ENCODE measurements at places on chromosomes 11 and 22.

DNA sequence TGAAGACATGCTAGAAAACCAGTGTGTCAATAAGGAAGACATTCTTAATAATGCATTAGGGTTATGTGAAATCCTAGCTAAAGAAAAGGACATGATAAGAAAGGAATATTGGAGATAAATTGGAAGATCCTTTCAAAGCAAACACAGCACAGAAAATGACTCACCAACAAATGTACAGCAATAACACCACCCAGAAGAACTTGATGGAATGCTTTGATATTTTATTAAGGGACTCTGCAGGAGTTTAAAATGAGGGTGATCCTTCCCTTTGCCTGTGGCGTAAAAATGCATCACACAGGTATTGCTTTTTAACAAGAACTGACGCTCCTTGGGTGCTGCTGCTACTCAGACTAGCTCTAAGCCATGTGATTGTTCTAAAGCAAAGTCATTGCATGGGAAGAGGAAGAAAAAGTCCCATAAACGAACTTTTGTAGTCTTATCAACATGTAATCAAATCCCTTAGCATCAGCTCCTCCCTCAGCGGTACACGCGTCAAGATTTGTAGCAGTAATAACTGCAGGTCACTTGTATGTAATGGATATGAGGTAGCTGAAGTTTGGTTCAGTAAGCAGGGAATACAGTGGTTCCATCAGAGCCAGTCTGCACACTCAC is 48.4 kb upstream of the EED start:
- DNase-seq = no peak

- DNase-seq = no peak
These were observed 73.7 kb downstream of the PRCP start for GRCh38 chr11:82826526-82826925.

GRCh38 chr11:70397336-70397982 is 870 bp upstream of the CTTN start:
- no peak for DNase-seq

DNA sequence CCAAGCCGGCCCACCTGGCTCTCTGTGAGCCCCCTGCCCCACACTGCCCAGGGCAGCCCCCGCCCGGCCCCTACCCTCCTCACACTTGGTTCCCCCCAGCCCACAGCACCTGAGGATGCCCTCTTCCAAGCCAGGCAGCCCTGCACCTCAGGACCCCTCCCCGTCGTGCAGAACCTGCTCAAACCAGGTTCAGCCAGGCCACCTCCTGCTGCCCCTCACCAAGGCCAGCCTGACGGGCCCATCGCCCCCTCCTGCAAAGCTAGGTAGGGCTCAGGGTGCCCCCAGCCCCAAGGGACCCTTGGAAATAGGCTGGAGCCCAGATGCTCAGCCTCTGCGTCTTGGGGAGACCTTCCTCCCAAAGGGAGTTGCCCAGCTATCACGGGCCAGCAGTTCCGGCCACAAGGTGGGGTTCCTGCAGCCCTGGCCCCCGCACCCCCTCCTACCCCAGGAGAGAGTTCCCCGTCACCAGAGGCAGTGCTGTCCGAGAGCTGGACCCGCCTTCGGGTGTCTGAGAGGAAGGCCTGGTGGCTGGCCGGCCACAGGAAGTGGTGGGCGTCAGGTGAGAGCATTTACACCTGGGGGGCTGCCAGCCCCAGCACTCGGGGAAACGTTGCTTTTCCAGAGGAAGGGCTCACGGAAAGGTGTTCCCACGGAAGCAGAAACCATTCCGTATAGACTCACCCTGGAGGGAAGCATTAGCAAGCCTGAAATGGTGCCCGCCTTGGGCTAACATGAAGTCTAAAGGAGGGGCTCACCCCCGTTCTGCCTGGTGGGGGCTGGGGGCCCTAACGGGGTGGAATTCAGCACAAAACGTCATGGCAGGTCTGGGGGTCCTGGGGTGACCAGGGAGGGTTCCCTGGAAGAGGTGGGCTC is 3.2 kb upstream of the SYT8 start:
- no peak for DNase-seq

GRCh38 chr22:27636716-27637508 is 164.6 kb downstream of the MN1 start:
- DNase-seq = no peak

- DNase-seq = peak; percentile 31
These were observed 442 bp downstream of the COPB1 start for GRCh38 chr11:14499178-14499559.

GRCh38 chr11:103079833-103080232 is 12.1 kb downstream of the DCUN1D5 start:
- no peak for DNase-seq

GRCh38 chr11:82105331-82105998 is 628.2 kb downstream of the FAM181B start:
- no peak for DNase-seq

GRCh38 chr11:66787934-66788758 is 55.1 kb upstream of the RCE1 start:
- no peak for DNase-seq

- no peak for DNase-seq
These were observed 34.0 kb downstream of the PARVG start for GRCh38 chr22:44214764-44215163.

- peak; percentile 27 for DNase-seq
These were observed 1.5 kb downstream of the DBX1 start for GRCh38 chr11:20158597-20159257.

GRCh38 chr22:36330655-36331305 is 57.0 kb downstream of the MYH9 start:
- DNase-seq = no peak

- no peak for DNase-seq
These were observed 339.7 kb downstream of the BRD1 start for GRCh38 chr22:49487950-49488349.

DNA sequence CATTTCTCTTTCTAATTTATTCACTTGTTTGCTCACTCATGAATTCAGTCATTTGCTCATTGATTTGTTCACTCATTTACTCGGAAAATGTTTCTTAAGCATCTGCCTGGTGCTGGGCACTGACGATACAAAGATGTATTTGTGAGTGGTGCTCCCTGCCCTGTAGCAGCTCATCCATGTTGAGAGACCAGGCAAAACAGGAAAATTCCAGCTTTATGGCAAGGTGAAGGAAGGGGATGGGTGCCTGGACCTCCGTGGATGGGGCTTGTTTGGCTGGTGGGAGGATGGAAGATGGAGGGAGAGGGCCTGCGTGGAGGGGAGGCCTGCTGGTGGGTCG is 53.1 kb downstream of the TBC1D22A start:
- DNase-seq = no peak

- no peak for DNase-seq
These were observed at the start of gene CCDC116 for GRCh38 chr22:21632237-21632895. Gene CCDC116 (plus strand): TSS chr22:21632760. CDS start chr22:21633182, 422 bp downstream.

GRCh38 chr11:72752088-72752914 is at the start of gene ARAP1:
Gene ARAP1 (minus strand): TSS chr11:72752408. CDS start chr11:72727128, 25,280 bp downstream.
- DNase-seq = peak; percentile 81

GRCh38 chr11:119545978-119546915 is 123.3 kb upstream of the THY1 start:
- DNase-seq = no peak

- no peak for DNase-seq
These were observed 340.7 kb downstream of the MIAT start for GRCh38 chr22:26998129-26998528.

GRCh38 chr22:28914201-28914600 is 30.8 kb downstream of the ZNRF3 start:
- no peak for DNase-seq

- DNase-seq = no peak
These were observed 688.5 kb downstream of the TBC1D22A start for GRCh38 chr22:47450876-47451475.

GRCh38 chr11:130435671-130436070 is 7.3 kb upstream of the ADAMTS8 start:
- DNase-seq = no peak

- DNase-seq = no peak
These were observed 428.0 kb downstream of the TBC1D22A start for GRCh38 chr22:47190276-47190956.

GRCh38 chr11:86818462-86819192 is 18.3 kb downstream of the PRSS23 start:
- peak; percentile 72 for DNase-seq

DNA sequence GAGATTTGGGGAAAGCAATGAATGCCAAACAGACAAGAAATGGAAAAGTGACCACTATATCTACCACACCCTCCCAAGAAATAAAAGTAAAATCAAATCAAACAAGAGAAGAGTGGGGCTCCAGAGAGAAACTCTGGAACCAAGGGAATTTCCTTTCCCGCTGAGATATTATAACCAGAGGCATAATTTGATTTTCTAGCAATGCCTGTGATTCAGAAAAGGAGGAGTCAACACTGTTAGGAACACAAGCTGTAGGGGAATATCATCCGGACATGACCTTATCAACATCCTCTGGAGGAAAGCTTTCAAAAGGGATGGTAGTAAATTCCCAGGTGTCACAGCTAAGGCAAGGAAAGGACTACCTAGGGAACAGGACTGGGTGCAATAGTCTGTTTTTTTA is 29.6 kb upstream of the LRRC55 start:
- DNase-seq = no peak

DNA sequence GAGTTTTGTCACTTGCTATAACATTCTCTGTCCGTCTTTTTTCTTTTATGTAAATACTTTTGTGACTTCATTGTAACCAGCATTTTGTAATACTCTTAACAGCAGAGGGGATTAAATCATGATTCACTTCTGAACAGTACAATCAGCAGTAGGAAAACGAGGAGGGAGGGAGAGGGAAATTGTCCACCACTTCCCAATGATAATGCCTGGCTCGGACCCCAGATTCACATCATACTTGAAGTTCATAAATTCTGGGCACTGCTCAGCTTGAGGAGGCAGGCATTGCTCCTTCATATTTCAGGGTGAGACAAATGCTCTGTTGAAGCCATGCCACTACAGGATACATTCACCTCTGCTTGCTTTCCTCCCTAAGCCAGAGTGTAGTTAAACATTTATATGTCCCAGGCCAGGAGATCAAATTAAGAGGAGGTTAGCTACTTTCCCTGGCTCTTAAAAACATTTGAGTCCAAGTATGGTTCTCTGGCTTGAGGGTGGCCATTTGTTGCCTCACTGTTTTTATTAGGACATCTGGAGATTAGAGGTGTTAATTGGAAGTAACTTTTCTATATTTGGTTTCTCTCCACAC is 129.0 kb upstream of the LDLRAD3 start:
- no peak for DNase-seq

GRCh38 chr22:45343143-45343542 is 33.4 kb downstream of the FAM118A start:
- no peak for DNase-seq

GRCh38 chr22:46657655-46657953 is 37.4 kb downstream of the GRAMD4 start:
- no peak for DNase-seq

DNA sequence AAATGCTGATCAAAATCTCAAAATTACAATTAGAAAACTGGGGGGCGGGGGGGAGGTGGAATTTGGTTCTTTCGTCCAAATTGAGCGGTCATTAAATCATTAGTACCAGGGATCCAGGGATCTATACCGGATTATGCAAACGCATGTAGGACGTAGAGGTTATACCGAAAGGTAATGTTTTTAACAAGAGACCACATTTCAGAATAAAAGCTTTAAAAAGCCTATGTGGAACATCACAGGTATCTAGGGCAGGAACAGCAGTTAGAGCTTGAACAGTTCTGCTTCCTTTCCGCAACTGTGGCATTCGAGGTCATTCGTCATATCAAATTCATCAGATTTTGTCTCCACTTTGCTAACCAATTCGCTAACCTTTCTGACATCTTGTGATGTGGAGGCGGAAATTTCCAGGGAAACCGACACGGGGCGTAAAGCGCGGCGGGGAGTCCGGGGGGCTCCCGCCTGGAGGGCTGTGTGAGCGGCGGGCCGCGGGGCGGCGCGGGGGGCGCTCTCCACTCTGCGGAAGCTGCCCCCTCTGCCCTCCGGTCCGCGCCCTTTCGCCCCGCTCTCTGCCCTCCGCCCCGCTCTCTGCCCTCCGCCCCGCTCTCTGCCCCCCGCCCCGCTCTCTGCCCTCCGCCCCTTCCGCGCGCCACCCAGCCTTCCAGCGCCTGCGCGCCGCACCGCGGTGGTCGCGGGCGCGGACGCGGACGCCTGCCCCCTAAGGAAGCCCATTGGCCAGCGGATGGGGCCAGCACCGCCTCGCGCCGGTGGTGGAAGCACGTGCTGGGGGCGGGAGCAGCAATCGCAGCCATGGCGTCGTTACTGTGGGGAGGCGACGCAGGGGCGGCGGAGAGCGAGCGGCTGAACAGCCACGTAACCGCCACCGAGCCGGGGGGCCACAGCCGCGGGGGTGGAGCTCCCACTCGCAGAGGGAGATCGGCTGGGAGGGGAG is at the start of gene DDX25:
DDX25 (plus strand) TSS at position 798 of the 949 bp plus-strand sequence; CDS start at position 808, 10 bp downstream.
- peak; percentile 79 for DNase-seq

DNA sequence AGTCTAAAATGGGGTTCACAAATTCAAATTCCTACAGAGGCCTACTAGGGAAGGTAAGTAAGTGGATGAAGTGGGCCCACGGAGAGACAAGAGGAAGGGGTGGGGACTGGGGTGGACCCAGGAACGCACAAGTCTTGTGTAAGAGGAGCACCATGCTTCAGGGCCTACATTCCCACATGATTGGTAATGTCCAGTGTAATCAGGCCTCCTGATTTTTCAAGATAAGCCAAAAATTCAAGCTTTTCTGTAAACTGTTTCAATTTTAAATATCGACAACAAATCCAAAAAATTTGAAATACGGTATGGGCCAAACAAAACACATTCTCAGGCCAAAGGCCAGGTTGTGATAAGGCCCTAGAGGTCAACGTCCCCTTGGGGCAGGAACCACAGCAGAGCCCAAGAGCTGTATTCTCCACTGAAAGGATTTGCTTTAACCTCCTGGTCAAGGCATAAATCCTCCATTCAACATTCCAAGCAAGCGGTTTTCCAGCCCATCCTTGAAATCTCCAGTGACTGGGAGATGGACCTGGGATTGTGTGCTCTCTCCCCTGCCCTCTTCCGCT is 116.4 kb downstream of the TRIM29 start:
- DNase-seq = no peak

Data from Ammon's horn (tissue), 1 donor.